ENCODE measurements at places on chromosomes 16 and 17.

DNA sequence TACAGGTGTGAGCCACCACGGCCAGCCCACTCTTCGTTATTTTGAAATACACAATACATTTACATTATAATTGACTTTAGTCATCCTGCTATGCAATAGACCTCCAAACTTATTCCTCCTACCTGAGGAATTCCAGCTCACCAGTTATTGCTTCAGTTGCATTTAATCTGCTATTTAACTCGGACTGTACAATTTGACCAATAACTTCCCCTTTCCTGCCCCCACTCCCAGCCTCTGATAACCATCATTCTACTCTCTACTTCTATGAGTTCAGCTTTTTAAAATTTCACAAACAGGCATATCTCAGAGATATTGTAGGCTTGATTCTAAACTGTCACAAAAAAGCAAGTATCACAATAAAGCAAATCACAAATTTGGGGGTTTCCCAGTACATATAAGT, 157.0 kb downstream of the COPRS start:
- no peak for DNase-seq

GRCh38 chr17:35129973-35130351, 8.5 kb downstream of the FNDC8 start:
- DNase-seq, result no peak

- DNase-seq, result no peak
Observed at GRCh38 chr16:7231762-7232161, 100.9 kb upstream of the RBFOX1 start.

DNA sequence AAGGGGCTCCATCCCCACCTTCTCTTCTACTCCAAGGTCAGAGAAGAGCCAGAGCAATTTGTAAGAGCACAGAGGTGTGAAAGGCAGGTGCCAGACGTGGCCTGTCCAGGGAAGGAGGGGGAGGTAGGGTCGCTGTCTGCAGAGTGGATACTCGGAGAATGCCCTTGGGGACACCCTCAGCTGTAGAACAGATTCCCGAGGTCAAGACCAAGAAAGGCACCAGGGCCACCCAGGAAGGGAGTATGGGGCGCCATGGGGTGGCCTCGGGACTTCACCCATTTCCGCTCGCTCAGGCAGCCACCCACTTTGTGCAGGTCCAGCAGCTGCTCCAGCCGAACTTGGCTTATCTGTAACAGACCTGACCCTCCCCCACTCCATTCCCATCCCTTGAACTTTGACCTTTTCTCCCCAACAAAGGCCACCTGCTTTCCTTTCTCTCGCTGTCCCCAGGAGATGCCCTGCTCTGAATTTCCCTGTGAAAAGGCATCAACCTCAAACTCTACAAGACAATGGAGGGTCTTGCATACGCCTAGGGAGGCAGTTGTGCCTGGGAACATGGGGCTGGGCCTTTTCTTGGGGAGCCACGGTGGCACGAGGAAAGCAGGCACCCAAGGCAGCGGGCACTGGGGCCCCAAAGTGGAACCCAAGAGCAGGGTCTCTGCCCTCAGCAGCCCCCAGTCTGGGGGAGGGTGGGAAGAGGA, 11.3 kb upstream of the AXIN2 start:
- DNase-seq, result no peak

GRCh38 chr16:77590707-77591106, 131.6 kb upstream of the NUDT7 start:
- DNase-seq, result no peak

- DNase-seq, result no peak
Observed at GRCh38 chr17:50222922-50223321, 21.5 kb upstream of the COL1A1 start.

All from stimulated activated CD8-positive, alpha-beta memory T cell treated with anti-CD3 and anti-CD28 coated beads, Interleukin-7, amount 100 ng/mL, for 1 hour (primary cell).